ENCODE measurements at places on chromosomes 4 and X.

DNA sequence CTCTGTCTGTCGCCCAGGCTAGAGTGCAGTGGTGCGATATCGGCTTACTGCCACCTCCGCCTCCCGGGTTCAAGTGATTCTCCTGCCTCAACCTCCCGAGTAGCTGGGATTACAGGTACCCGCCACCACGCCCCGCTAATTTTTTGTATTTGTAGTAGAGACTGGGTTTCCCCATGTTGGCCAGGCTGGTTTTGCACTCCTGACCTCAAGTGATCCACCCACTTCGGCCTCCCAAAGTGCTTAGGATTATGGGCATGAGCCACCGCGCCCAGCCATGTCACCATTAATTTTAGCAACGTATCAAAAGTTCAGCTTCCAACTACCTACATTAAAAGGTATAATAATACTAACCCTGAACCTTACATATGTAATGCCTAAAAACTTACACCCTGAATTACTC, 940 bp upstream of the UTP3 start:
- no peak for DNase-seq

GRCh38 chr4:67437974-67438713, 107.2 kb downstream of the CENPC start:
- DNase-seq, result no peak

DNA sequence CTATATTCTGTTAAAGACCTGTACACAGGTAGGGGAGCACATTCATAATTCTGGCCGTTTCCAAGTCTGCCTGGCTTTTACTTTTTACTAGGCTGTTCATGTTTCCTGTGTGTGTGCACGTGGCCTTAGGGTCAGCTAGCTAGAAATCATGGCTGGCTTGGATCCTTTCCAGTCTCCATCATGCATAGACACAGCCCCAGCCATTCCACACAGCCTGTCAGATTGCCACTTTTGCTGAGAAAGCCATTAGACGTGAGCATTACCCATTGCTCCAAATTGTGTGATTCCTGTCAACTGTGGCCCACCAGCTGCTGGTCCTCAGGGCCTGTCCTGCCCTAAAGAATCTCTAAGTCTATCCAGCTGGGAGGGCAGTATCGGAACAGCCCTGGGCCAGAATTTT, 11.4 kb upstream of the SORCS2 start:
- DNase-seq, result no peak

DNA sequence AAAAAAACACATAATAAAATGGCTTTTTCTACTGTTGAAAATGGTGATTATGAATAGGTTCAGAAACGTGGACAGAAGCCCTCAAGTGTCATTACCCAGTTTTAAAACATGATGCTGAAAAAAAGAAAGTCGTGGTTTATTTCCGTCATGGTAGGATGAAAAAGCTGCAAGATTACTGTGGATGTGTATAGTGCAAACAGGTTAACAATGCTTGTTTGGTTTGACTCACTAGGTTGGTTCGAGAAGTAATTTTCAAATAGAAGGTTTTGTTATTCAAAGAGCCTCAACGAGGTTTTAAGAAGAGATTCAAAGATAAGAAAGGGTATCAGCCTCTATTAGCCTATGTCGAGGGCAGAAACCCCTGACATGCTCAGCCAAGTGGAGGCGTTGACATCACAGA, 2.5 kb upstream of the RXFP1 start:
- no peak for DNase-seq

- DNase-seq, result no peak
Observed at GRCh38 chr4:111269439-111269838, 646.6 kb upstream of the PITX2 start.

DNA sequence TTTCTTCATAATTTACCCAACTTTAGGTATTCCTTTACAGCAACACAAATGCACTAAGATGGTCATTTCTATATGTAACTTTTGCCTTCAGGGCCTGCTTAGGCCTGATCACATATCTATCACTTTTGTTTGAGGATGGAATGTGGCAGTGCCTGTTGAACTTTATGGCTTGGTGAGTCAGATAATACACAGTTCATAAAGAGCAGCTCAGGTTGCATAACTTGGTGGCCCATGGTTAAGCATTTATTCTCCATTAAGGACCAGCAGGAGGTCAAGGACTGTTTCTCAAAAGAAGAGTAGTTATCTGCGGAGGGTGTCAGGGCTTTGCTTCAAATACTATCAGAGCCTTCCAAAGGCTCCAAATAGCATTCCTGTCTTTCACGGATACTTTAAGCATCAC, 124.1 kb upstream of the PDHA2 start:
- no peak for DNase-seq

DNA sequence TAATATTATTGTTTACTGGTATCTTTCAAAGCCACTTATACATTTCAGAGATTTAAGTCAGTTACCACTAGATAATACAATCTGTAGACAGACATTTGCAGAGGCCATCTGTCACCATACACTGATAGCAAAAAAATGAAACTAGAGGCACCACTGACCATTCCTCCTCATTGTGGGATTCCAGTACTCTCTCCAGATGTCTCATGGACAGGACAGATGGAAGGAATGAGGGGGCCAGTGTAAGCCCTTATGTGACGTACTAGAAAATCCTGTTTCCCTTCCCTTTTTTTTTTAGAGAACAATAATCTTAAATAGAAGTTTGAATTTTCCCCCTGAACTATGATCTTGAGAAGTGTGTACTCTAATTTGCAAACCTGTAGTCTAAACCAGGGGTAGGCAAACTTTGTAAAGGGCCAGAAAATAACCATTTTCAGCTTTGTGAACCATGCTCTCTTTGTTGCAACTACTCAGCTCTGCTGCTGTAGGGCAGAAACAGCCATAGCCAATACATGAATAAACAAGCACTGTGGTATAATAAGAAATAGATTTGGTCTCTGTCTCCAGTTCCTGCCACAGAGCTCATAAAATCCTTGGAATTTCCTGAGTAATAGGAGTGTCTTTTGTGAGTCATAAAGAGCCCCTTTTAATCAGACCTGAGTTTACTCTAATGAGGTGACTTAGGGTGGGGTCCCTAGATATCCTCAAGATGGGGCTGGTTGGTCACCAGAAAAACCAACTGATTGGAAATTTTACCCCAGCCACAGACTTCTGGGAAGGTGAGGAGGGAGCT, 90.4 kb downstream of the MOSPD2 start:
- DNase-seq, result no peak

- no peak for DNase-seq
Observed at GRCh38 chr4:142925161-142925560, 79.1 kb upstream of the INPP4B start.

- DNase-seq, result no peak
Observed at GRCh38 chrX:133926809-133927208, 58.6 kb downstream of the GPC3 start.

GRCh38 chr4:30717208-30718020, 2.8 kb upstream of the PCDH7 start:
- no peak for DNase-seq

DNA sequence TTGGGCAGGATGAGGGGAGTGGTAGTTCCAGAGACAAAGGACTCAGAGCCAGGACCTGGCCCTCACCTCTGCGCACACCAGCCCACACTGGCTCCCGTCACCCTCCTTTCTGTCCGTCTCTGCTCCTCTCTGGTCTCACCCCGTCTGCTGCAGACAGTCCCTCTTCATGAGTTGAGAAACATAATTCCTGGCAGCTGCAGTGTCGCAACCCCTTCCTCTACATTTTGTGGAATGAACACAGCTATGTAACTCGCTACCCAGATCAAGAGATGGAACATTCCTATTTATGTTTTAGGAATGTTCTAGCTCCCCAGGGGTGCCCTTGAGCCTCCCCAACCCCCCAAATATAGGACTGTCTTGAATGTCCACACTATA, 59.3 kb downstream of the SHROOM2 start:
- DNase-seq, result no peak

- DNase-seq, result no peak
Observed at GRCh38 chr4:45621971-45622370, 501.9 kb downstream of the GABRG1 start.

GRCh38 chr4:123488916-123489315, 92.3 kb downstream of the SPRY1 start:
- no peak for DNase-seq

- no peak for DNase-seq
Observed at GRCh38 chr4:17701882-17702281, 79.5 kb downstream of the FAM184B start.

DNA sequence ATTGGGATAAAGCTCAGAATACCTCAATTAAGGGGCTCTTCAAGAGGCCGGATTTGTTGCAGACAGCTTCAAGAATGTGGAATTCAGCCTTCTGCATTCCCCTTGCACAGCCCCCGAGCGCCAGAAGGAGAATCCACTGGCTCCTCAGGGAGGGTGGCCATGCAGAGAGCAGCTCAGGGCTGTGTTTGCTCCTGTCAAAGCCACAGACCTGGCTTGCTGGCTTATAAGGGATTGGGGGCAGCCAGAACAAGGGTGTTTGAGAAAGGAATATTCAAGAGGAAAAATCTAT, 36.8 kb downstream of the ING2 start:
- no peak for DNase-seq

DNA sequence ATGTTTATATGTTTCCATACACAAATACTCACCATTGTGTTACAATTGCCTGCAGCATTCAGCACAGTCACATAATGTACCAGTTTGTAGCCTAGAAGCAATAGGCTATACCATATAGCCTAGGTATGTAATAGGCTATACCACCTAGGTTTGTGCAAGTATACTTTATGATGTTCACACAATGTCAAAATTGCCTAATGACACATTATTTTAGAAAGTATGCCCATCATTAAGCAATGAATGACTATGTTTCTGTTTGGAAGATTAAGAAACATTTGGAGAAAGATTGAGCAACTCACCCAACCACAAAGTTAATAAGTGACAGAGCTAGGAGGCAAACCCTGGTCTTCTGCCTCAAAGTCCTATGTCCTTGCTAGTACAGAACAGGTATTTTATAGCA, 96.8 kb upstream of the GRIA3 start:
- DNase-seq, result no peak

GRCh38 chr4:47972181-47972580, 44.3 kb downstream of the CNGA1 start:
- DNase-seq, result no peak

GRCh38 chrX:46837558-46838485, 979 bp downstream of the RP2 start:
- DNase-seq, result no peak

DNA sequence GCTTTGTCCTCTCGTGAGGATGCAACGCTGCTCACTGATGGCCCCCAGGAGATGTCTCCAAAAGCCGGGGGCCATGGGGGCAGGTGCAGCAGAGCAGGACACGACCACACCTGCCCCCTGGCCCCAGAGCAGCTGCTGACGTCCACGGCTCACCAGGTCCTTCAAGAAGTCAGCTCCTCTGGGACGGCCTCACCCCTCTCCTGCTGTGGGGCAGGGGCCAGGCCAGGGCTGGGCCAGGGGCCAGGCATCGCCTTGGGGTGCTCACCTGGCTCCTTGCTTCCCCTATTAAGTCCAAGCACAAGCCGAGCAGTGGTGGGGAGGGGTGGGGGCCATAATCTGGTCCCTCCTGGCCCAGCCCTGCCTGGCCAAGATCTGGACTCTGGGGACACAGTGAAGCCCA, 28.6 kb upstream of the MXD4 start:
- DNase-seq, result no peak

GRCh38 chr4:16914208-16914607, 15.8 kb upstream of the LDB2 start:
- DNase-seq, result no peak

GRCh38 chrX:10049236-10049635, 82.1 kb downstream of the CLDN34 start:
- DNase-seq, result no peak

DNA sequence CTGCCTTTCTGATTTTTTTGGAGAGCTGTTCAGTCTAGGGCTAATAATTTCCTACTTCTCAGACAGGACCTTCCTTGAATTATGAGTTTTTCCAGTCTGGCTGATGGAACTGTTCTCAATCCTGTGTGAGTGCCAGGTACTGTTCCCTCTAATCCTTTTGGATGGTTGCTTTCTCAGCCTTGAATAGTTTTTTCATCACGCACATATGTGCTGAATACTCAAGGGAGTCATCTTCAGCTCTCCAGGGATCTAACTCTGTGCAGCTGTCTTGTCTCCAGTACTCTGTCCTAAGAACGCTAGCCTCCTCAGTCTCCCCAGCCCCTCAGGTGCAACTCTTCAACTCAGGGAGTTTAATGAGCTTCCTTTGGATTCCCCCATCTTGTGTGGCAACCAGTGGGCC, 93.2 kb downstream of the GASK1B start:
- no peak for DNase-seq

- no peak for DNase-seq
Observed at GRCh38 chr4:121154103-121154515, 10.0 kb downstream of the TNIP3 start.

GRCh38 chrX:133892337-133892736, 93.1 kb downstream of the GPC3 start:
- no peak for DNase-seq

- no peak for DNase-seq
Observed at GRCh38 chr4:77731656-77732055, 87.5 kb downstream of the CNOT6L start.

DNA sequence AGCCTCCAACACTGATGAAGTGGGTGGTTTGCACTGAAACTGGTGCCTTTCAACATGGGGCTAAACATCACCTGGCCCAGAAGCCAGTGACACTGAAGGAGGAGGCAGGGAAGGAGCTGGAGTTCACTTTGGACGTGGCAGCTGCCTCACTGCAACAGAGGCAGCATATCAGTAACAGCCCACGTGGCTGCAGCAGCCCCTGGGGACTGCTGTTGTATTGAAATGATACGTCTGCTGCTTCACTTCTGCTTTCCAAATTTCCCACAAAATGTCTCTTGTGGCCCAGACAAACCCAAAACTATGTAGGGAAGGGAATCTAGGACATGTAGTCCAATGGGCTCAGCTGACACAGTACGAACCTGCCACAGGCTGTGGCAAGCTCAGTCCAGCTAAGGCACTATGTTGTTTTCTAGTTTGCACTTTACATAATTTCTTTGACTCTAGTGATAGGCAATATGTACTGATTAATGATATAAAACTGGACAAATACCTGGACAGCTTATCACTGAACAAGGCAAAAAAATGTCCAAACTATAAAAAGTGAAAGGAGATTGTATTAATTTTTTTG, 84.7 kb upstream of the RAPGEF2 start:
- no peak for DNase-seq

- no peak for DNase-seq
Observed at GRCh38 chr4:62706423-62706822, 1506.3 kb downstream of the ADGRL3 start.

DNA sequence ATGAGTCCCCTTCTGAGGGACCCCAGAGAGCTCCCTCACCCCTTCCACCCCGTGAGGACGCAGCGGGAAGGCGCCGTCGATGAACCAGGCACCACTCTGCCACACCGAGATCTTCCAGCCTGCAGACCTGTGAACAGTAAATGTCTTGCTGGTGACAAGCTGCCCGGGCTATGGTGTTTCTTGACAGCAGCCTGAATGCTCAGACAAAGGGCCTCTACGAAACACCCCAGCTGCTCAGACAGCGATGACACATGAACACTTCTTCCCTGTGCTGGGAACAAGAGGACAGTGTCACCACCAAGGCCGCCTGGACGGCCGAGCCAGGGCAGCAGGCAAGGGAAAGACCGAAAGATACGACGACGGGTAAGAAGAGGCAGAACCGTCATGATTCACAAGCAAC, 30.6 kb upstream of the GTPBP6 start:
- no peak for DNase-seq

Measured in activated T-helper 1 cell treated with anti-CD3 and anti-CD28 coated beads, Interleukin-2, amount 50 U/mL, for 16 hours (primary cell).